GM23248 (cell line): ENCODE measurements at places on chromosomes 13 and 19.

GRCh38 chr13:113843864-113844556 is 19.9 kb downstream of the GAS6 start:
- no peak for DNase-seq

- DNase-seq = no peak
These were observed 136.5 kb downstream of the CYSLTR2 start for GRCh38 chr13:48790199-48790598.

GRCh38 chr19:13906521-13906904 is 512 bp downstream of the CC2D1A start:
- peak; percentile 38 for DNase-seq

- DNase-seq = no peak
These were observed 16.0 kb downstream of the GTPBP3 start for GRCh38 chr19:17353386-17353785.

- no peak for DNase-seq
These were observed 192.5 kb downstream of the NDFIP2 start for GRCh38 chr13:79673310-79673992.

GRCh38 chr19:43152214-43152613 is 34.1 kb downstream of the PSG5 start:
- DNase-seq = no peak

GRCh38 chr19:19203012-19203856 is at the start of gene NR2C2AP:
Gene NR2C2AP (minus strand): TSS chr19:19203414. CDS start chr19:19203060, 354 bp downstream.
- peak; percentile 94 for DNase-seq

- DNase-seq = no peak
These were observed 398.9 kb upstream of the ZNF507 start for GRCh38 chr19:31946491-31946890.

GRCh38 chr19:38527466-38528136 is 90.2 kb downstream of the MAP4K1 start:
- no peak for DNase-seq

DNA sequence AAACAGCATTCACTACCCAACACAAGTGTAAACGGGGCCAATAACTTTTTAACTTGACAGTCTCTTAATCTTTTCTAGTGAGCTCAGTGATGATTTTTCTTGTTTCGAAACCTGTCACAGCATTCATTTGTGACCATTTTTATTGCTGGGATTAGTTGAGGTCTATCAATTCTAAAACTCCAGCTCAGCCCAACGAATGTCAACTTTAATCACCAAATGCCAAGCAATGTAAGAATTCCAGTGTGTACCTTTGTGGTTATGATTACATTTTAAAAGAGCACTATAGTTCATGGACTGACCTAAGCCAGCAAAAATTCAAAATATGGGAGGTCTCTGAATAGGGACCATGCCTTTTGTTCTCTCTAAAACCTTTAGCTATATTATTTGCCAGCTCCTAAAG is 694.3 kb upstream of the SGCG start:
- DNase-seq = no peak

- no peak for DNase-seq
These were observed 2.0 kb downstream of the RAB8A start for GRCh38 chr19:16113727-16114126.

DNA sequence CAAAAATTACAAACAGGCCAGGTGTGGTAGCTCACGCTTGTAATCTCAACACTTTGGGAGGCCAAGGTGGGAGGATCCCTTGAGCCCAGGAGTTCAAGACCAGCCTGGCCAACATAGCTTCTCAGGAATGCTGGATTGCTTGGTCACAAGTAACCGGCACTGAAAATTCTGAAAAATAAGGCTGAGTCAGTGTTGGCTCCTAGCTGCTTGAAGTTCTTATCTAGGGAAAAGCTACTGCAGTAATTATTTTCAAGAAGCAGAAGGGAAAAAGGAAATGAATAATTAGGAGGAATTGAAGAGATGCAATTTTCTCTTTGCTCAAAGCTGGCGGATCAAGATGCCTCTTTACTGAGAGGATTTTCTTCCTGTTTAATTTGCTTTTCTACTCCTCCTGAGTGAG is 75.0 kb upstream of the GTF3A start:
- peak; percentile 53 for DNase-seq

DNA sequence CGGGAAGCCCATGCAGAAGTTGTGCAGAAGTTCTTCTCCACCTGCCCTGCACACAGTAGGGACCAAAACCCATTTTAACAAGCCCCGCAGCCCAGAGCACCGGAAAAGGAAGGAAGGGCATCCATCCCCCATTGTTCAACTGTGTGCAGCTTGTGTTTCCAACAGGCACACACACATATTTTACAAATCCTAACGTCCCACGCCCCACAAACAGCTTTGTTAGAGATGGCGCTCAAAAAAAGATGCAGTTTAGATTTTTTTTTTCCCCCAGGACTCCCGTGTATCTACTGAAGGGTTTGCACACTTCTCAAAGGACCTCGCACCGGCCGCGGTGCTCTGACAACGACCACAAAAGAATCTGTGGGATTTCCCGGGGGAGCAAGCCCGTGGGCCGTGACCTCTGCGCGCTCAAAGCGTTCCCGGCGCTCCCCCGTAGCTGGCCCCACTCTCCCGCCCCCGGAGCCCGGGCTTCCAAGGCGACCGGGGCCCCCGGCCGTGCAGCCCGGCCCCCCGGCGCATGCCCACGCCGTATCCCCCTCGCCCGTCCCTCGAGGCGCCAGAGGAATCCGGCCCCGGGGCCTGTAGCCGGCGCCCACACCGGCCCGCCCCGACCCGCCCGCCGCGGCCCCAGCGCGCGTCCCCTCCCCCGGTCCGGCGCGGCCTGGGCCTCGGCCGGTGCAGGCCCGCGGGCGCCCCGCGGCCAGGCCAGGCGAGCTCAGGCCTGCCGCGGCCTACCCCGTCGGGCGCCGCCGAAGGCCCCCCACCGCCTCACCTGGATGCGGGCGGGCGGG is 523 bp downstream of the ELAVL1 start:
- DNase-seq = peak; percentile 67

- no peak for DNase-seq
These were observed 1.1 kb downstream of the DLEU7 start for GRCh38 chr13:50842251-50842989.

DNA sequence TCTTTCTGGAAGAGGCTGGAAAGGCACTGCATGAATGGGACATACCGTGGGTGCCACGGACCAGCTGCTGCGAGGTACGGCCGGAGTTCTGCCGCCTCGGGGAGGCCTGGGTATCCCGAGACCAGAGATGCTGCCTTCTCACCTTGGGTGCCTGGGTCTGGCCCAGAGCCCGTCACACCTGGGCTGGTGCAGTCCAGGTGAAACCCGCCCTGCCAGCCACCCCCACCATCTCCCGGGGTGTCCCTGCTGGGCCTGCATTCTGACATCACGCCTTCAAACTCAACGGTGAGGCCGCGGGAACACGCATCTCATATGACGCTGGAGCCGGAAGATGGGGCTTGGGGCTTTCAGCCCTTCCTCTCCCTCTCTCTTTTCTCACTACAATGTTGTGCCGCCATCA is 98.0 kb downstream of the GADD45B start:
- DNase-seq = no peak

GRCh38 chr13:30334663-30335386 is 27.5 kb upstream of the KATNAL1 start:
- DNase-seq = peak; percentile 18

- DNase-seq = peak; percentile 88
These were observed 1.2 kb downstream of the SLC7A1 start for GRCh38 chr13:29594303-29594709.

GRCh38 chr13:30151388-30151787 is 156.0 kb downstream of the KATNAL1 start:
- no peak for DNase-seq

DNA sequence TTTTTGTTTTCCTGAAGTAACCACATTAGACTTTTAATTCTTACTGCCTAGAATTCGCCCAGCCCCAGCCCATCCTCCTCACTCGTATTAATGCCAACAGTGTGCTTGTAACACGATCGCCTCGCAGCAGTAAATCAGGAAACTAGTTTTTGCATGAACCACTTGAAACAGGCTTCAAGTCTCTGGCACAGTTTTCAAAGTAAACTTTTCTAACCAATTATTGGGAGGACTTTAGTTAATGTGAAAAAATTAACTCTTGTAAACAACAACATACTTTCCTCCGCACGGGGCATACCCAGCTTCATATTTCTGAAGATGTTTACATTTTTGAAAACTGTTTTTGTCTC is 39.2 kb downstream of the TNFRSF19 start:
- peak; percentile 68 for DNase-seq
